ENCODE measurements at places on chromosomes 1 and 21.

DNA sequence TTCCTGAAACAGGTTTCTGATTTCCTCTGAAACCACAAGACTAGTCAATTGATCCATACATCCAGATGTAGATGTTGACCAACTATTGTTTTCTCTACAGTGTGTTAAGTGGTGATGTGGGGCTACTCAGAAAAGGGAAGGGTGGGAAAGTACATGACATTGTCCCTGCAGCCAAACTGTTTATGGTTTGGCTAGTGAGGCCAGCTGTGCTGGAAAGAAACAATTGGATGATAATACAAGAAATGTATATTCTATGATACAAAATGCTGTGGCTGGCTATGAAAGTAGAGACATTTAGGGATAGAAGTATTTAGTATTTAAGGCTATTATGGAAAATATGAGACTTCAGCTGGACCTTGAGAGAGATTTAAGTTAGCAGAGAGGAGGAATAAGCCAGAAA is 244.5 kb downstream of the ADGRL2 start:
- no peak for DNase-seq

DNA sequence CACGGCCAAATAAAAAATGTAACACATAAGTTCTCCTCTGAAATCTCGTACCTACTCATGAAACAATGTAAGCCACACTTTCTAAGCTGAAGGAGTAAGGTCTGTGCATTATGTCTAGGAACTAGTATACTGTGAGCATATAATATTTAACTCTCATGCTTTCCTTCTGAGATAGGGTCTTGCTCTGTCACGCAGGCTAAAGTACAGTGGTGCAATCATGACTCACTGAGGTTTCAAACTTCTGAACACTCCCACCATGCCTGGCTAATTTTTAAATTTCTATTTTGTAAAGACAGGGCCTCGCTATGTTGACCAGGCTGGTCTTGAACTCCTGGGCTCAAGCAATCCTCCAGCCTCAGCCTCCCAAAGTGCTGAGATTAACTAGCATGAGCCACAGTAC is 71.3 kb downstream of the AHCTF1 start:
- no peak for DNase-seq

DNA sequence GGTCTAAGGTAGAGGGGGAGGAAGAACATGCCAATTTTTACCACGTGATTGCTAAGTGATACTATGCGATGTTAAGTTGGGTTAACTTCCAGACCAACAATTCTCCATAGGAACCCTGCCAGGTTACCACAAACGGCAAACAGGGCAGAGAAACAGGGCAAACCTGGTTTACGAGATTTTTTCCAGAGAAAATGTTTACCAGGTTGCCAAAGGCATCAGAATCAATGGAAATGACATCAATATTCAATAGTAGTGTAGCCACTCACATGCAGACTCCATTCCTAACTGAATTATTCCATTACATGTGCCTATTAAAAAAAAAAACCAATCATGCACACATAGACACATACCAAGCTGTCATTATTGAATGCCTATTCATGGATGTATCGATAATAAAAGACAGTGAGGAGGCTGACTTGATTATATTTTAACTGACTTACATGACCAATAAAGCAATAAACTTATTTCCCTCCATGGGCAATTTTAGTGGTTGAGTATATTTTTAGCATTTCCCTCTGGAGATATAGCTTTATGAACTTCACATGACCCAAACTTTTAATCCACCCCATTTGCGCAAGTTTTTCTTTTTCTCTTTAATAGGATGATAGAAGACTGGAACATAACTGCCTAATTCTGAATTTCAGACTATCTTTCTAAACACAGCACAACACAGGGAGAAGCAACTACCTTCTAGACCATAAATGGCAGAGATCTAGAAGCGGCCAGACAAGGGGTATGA is 40.5 kb upstream of the KCNE1 start:
- peak; percentile 77 for DNase-seq

DNA sequence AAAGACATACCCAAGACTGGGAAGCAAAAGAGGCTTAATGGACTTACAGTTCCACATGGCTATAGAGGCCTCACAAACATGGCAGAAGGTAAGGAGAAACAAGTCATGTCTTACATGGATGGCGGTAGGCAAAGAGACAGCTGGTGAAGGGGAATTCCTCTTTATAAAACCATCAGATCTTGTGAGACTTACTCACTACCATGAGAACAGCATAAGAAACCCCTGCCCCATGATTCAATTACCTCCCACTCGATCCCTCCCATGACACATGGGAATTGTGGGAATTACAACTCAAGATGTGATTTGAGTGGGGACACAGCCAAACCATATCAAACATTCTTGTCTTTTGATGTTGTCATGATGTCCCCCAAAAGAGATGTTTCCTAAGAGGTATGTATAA is 103.3 kb downstream of the DUSP10 start:
- no peak for DNase-seq

DNA sequence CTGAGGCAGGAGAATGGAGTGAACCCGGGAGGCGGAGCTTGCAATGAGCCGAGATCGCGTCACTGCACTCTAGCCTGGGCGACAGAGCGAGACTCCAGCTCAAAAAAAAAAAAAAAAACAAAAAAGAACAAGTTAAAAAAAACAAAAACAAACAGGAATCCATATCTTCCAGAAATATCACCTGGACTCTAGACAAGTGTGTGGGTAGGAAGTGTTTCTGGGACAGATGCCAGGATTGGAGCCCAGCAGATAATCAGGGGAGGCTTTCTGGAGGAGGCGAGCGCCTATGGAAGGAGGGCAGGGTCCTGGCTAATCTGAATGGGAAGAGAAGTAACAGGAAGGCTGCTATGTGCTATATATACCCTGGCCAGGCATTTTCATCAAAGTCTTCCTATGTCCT is 43.6 kb upstream of the SYNC start:
- no peak for DNase-seq

DNA sequence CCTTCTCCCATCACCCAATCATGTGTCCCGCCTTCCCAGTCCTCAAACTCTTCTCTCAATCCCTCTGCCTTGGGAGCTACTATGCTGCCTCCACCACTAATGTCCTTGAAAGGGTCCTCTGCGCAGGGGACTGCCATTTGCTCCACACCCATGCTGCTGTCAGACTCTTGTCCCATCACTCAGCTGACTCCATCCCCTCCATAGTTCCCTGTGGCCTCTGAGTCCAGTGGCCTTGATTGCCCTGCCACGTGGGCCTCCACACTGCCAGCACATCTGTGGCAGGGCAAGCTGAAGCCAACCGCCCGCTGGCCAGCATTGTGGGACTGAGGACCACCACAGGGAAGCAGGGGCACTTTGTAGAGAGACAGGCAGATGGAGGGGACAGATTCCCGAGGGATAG is 1.3 kb upstream of the TNNT2 start:
- DNase-seq, result no peak

DNA sequence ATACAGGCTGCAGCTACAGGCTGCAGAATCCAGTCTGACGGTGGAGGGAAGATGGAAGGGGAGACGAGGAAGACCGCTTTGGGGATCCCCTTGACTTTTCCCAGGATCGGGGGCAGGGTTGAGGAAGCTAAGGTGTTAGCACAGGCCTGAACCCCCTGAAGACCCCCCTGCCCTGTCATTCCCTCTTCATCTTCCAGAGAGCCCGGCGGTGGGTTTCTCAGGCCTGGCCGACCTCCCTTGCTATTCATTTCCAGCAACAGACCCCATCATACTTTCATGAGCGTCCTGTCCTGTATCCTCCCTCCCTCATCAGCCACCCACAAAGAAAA is 112.0 kb downstream of the PGBD5 start:
- no peak for DNase-seq

- no peak for DNase-seq
Measured at GRCh38 chr1:198185759-198186158, 29.0 kb downstream of the NEK7 start.

GRCh38 chr1:94463765-94464330 is 45.7 kb downstream of the ABCD3 start:
- DNase-seq, result peak; percentile 40

DNA sequence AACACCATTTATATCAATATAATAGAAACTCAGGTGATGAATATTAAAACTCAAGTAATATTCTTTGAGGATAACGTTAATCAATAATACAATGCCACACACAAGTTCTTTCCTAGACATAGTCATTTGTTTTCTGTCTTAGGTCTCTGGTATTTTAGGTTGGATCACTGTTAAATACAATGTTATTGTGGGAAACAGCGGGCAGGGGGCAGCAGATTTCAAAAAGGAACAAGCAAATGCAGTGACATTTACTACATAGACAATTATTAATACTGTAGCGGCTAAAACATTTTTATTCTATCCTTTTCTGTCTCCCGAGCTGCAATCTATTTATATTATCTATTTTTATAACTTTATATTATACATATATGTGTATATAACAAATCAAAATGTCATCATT is 186.4 kb upstream of the ZNHIT6 start:
- peak; percentile 32 for DNase-seq

Measured in stromal cell of bone marrow (primary cell).